ENCODE measurements at places on chromosomes 1 and 21. TPM values are rescaled to one million over a fixed set of nuclear protein-coding genes. Genes with fewer than 3 reads are reported as not detected.

GRCh38 chr1:116503546-116504307, 67.1 kb downstream of the CD58 start:
- peak; percentile 75 for DNase-seq

- DNase-seq = no peak
These were observed 70.2 kb upstream of the KCND3 start for GRCh38 chr1:112059679-112060078.

DNA sequence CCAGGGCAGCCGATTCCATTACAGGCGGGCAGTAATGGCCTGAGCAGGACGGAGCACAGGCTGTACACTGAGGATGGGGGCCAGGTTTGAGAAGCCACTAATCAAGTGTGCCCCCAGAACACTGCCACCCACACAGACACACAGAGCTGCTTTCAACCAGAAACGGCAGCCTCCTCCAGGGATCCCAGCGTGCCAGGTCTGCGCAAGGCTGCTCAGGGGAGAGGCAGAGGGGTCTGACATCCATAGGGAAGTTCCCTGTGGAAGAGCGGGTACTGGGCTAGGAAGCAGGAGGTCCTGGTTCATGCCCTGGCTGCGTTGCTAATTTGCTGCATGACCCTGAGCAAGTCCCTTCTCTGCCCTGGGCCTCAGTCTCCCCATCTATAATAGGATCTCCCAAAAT, 26.1 kb upstream of the ALDH4A1 start:
- DNase-seq = no peak

- no peak for DNase-seq
These were observed 523.5 kb upstream of the CAMK1G start for GRCh38 chr1:209059981-209060380.

DNA sequence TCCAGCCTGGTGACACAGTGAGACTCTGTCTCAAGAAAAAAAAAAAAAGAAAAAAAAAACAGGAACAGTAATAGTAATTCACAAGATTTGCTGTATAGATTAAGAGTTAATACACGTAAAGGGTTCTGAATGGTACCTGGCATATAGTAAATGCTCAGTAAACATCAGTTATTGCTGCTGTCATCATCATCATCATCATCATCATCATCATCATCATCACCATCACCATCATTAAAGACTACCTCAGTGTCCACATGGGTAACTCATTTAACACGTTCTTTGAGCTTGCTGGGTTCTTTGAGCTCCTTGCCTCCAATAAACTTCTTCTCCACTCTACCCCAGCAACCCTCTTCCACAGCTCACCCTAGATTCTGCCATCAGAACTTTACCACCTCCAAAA, 55.0 kb downstream of the KIAA0319L start:
- no peak for DNase-seq

- no peak for DNase-seq
These were observed 72.1 kb downstream of the SKI start for GRCh38 chr1:2300004-2300771.

- DNase-seq = peak; percentile 13
These were observed 1.2 kb downstream of the CHRM3 start for GRCh38 chr1:239387304-239388158.

DNA sequence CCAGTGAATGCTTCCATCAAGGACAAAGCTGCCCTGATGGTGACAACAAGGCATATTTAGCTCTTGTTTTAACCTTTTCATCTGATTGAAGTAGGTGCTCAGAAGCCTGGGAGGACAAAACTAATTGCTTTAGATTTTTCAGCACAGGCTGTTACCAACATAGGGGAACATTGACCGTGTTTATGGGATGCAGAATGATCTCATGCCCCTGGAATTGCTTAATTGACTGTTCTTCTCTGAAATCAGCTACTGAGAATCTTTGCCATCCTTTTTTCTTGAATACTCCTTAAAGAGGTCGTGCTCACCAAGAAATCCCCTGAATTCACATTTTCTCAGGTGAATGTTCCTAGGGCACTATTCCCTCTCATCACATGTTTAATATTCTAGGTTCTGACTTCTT, 95.9 kb upstream of the CCDC190 start:
- DNase-seq = no peak

DNA sequence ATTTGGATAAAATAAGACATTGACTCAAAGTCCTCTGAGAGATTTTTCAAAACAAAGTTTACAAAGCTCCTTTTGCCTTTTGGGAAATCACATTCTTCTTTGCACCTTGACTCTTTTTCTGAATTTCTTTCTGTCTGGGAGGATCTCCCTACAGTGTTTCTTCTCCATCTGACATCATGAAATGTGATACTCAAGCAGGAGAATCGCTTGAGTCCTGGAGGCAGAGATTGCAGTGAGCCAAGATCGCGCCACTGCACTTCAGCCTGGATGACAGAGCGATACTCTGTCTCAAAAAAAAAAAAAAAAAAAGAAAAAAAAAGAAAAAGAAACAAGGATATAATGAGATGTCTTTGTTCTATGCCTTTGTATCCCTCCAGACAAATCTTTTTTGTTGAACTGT, 13.3 kb upstream of the GRIK1 start:
- DNase-seq = no peak

DNA sequence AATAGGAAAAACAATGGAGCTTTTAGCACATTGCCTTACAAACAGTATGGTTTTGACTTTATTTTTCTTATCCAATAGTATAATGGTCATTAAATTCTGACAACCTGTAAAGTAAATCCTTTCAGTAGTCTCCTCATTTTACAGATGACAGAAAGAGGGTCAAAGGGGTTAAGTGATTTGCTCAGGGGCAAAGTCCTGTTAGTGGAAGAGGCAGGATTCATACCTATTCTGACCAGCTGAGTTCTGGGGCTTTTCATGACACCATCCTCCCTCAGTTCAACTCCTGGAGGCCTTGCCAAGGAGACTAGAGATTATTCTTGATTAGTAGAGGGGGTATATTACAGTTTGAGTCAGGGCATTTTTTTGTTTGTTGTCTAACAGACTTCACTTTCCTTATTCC, 278.7 kb upstream of the DUSP10 start:
- DNase-seq = no peak

GRCh38 chr21:39935716-39936115, 68.5 kb downstream of the PCP4 start:
- DNase-seq = no peak

DNA sequence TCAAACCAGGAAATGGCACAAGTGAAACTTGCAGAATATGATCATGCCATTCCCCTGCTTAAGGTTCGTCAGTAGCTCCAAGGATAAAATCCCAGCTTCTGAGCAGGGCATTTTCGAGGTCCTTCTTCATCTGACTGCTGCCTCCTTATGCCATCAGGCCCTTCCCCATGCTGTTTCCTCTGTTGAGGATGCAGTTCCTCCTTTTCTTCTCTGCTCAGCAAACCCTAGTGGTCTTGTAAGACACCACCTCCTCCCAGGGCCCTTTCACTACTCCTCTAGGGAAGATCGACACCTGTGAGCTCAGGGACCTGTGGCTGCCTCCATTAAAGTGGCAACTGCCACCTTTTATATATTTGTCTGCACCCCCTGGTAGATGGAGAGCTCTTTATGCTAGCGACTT, 62.1 kb upstream of the JUN start:
- DNase-seq = no peak

GRCh38 chr1:65467536-65467935, 47.1 kb downstream of the LEPR start:
- DNase-seq = no peak

DNA sequence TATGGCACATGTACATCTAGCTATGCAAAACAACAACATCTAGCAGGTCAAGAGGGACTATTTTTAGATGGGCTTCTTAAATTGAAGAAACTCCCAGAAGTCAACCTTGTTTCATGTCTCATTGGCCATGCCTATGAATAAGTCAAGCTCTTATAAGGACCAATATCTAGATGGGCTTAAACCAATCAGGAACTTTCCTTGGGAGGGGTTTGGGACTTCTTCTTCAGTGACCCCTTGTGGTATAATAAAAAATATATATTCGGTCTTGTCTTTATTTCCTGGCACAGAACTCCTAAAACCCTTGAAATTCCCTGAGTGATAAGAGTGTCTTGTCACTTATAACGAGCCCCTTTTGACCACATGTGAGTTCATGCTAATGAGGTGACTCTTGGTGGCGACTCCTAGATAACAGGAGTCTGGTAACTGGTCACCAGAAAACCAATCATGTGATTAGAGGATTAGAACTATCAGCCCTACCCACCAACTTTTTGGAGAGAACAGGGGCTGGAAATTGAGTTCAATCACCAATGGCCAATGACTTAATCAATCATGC, 218.3 kb downstream of the HHIPL2 start:
- DNase-seq = no peak

DNA sequence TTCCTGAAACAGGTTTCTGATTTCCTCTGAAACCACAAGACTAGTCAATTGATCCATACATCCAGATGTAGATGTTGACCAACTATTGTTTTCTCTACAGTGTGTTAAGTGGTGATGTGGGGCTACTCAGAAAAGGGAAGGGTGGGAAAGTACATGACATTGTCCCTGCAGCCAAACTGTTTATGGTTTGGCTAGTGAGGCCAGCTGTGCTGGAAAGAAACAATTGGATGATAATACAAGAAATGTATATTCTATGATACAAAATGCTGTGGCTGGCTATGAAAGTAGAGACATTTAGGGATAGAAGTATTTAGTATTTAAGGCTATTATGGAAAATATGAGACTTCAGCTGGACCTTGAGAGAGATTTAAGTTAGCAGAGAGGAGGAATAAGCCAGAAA, 244.5 kb downstream of the ADGRL2 start:
- no peak for DNase-seq

- no peak for DNase-seq
These were observed 48.6 kb downstream of the PRKACB start for GRCh38 chr1:84192681-84193080.

- no peak for DNase-seq
These were observed 10.0 kb upstream of the LRRC3 start for GRCh38 chr21:44445145-44445812.

- no peak for DNase-seq
These were observed 5.2 kb upstream of the VWA5B1 start for GRCh38 chr1:20285510-20285909.

DNA sequence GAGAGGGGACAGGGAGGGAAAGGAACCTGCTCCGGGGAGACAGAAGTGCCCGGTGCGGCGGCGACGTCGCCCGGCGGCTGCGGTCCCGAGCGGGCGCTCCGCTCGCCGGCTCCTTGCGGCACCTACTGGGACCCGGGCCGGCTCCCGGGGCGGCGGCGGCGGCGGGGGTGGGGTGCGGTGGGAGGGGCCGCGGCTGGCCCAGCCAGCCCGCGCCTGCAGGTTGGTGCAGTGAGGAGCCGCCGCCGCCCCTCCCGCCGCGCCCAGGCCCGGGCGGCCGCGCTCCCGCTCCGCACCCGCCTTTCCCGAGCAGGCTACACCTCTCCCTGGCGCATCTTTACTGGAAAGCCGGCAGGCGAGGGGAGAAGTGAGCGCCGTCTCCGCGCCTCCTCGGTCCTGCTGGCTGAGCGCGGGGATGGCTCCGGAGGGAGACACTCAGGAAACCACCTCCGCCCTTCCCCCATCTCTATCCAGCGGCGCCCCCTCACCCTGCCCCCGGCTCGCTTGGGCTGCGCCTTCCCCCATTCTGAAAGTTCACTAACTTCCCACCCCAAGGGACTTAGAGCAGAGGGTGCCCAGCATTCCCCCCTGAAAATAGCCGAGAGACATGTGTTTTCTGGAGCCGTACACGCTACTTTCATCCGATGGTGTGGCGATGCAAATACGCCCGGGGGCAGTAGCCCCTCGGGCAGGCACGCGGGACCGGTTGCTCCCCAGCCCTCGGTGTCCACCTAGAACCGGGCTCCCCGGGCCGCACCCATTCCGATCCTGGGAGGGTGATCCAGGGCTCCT, at the start of gene PLD5:
Gene PLD5 (minus strand): TSS at position 127 of the 789 bp plus-strand sequence.
- no peak for DNase-seq

DNA sequence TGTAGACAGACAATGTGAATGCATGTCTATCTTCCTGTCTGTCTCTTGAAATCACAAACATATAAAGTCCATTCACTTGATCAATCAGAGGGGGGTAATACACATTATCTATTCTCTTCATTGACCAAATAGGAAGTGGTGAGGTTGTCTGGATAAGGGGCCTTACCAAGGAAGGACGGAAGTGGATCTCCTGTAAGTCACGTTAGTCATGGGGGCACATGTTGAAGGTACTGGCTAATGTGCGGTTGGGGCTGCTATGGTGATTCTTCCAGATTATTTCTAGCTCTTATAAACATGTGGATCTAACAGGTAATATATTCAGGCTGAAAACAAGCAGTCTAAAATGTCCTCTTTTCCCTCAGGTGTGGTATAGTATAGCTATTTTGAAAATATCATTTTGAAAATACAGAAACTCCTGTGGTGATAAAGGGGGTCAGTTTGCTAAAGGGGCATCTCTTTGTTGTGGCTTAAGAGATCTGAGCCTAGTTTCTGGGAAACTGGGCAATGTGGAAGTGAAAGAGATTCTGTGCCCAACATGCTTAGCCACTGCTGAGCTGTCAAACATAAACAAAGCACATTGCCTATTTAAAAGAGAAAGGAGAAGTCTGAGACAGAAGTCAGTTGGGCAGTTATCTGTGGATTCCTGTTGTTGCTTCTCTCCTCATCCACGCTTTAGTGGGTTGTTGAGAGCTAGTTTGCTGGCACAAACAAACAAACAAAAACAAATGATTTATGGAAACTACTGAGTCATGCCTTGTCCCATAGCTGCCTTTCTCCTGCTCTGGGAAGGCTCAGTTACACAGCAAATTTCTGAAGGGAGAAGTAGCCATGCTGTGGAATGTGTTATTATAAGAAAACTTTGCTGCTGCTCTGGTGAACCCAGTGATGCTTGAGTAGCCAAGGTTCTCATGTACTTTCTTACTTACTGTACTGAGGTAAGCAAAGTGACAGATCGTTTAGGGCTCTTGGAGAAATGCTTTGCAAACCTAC, 166.9 kb downstream of the HLX start:
- no peak for DNase-seq

- DNase-seq = no peak
These were observed 106.1 kb downstream of the RIPK4 start for GRCh38 chr21:41660748-41661147.

DNA sequence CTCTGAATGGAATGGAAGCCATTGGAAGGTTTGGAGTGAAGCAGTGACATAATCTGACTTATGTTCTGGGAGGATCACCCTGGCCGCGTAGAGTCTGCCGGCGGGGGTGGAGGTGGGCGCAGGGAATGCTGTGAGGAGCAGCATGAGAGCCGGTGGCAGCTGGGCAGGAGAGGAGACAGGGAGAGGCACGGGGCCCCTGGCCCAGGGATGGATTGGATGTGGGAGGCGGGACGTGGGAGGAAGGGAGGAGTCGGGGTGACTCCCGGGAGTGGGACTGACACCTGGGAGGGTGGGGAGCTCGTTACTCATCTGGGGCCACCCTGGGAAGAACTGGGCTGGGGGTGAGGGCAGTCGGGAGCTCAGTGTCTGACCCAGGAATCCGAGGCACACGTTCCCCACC, 10.4 kb upstream of the KCNAB2 start:
- DNase-seq = no peak

Gene TNFSF18
- polyA plus RNA-seq = 1.7 TPM

Gene DCST2
- polyA plus RNA-seq = 2.0 TPM

Gene RAB7B
- 3.8 TPM for polyA plus RNA-seq

Gene NES
- polyA plus RNA-seq = 54.9 TPM

Gene BSND
- 0.03 TPM for polyA plus RNA-seq

Gene EPS8L3
- polyA plus RNA-seq = 0.80 TPM

Gene TLR5
- 10.8 TPM for polyA plus RNA-seq

Gene HSD3B1
- 0.72 TPM for polyA plus RNA-seq

Data from left lung (tissue), 14 donors.